ENCODE measurements at places on chromosomes 11 and 22.
A peak's percentile ranks its signal among the peaks of the same experiment; 100 is the strongest.

GRCh38 chr11:134529212-134530096 is 117.4 kb upstream of the B3GAT1 start:
- no peak for DNase-seq

DNA sequence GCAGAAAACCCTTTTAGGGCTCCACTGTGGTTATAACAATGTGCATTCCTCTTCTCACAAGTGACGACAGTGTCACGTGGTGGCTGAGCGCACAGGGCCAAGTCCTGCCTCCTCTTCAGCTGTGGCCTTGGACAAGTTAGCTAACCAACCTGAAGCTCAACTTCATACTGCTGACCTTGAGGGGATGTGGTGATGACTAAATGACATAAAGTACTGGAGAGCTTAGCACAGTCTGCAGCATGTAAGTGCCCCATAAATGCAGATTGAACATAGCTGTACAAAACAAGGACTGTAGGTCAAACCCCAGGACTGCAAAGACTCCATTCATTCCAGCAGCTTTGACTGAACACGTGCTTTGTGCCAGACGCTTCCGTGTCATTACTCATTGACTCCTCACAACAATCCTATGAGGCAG is 20.1 kb upstream of the MRGPRX2 start:
- DNase-seq = no peak

- no peak for DNase-seq
Measured at GRCh38 chr11:94785509-94785908, 17.4 kb downstream of the AMOTL1 start.

GRCh38 chr11:93662175-93662570 is 691 bp downstream of the CEP295 start:
- no peak for DNase-seq

DNA sequence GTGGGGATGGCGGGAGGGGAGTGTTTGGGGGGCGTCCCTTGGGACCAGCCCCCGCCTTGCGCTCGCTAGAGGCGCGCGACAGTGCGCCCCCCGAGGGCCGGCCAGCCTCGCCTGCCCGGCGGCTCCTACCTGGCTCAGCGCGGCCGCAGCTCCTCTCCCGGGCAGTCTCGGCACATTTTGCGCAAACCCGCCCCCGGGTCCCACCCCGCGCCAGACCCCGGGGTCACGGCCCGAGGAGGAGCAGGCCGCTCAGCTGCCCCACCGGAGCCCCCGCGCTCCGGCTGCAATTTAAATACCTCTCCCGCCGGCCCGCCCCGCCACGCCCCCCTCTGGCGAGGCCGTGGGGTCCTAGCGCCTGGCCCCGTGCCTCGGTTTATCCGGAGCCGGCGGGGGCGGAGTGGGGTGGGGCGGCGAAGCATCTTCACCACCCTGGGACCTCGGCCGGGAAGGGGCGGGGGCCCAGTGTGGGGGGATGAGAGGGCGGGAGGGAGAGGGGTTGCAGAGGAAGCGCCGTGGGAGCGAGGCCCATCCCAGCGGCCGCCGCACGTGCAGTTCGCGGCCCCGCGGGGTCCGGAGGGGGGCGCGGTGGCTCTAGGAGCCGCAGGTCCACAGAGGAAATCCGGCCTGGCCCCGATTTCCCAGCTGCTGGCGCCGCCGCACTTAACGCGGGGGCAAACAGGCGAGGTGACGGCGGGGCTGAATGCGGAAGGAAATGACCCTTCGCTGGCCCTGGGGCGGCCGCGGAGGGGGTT is at the start of gene LRRC32:
LRRC32 (minus strand) TSS at position 263 of the 752 bp plus-strand sequence. CDS start 4,793 bp downstream, outside the sequence.
- DNase-seq = no peak

DNA sequence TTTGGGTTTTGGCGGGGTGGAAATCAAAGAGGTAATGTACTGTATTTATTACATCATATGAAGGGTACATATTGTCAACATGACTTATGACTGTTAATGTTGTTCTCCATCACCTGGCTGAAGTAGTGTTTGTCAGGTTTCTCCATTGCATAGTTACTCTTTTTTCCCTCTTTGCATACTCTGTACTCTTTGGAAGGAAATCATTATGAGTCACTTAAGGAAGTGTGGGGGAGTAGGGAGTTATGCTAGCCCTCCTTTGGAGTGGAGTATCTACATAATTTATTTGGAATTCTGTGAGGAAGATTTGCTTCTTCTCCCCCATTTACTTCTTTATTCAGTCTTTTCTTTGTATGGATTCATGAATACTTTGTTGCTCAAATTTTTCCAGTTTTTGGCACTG is 3.6 kb upstream of the PGR start:
- DNase-seq = no peak

DNA sequence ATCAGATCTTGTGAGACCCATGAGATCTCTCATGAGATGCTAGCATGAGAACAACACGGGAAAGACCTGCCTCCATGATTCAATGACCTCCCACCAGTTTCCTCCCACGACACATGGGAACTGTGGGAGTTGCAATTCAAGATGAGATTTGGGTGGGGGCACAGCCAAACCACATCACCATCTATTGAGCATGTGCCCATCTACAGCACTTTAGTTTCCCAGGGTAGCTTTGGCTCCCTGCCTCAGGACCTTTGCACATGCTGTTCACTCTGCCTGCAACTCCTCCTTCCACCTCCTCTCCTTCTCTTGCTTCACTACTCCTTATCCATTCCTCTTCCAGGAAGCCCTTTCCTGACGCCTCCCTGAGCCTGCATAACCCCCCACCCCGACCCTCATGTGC is 17.2 kb downstream of the GRIK4 start:
- DNase-seq = no peak

GRCh38 chr11:1521382-1522080 is 35.0 kb upstream of the MOB2 start:
- no peak for DNase-seq

DNA sequence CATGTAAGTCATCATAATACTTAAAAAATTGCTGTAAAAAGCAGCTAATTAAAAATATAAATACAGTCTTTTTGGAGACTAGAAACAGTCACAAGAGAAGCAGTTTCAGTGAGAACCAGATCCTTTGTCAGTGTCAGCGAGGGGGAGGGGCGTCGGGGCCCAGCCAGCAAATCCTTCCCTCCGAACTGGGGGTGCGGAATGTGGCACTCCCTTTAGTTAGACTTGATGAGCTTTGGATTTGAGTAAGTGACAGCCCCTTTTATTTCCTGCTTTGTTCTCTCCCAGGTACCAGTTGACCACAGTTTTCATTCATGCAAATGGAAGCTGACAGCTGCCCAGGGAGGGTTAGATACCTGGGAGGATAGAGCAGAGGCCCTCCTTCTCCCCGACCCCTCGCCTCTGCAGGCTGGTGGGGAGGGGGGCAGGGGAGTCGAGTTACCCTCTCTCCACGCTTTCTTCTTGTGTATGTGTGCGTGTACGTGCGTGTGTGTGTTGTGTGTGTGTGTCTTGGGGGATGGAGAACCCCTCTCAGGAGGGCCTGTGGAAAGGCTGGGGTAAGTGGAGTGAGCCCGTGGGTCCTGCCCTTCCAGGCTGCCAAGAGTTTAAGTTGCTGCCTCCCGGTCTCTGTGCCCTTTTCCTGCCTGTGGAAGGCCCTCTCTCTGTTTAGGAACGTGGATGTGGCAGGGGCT is 38.3 kb downstream of the PTPRJ start:
- DNase-seq = no peak

DNA sequence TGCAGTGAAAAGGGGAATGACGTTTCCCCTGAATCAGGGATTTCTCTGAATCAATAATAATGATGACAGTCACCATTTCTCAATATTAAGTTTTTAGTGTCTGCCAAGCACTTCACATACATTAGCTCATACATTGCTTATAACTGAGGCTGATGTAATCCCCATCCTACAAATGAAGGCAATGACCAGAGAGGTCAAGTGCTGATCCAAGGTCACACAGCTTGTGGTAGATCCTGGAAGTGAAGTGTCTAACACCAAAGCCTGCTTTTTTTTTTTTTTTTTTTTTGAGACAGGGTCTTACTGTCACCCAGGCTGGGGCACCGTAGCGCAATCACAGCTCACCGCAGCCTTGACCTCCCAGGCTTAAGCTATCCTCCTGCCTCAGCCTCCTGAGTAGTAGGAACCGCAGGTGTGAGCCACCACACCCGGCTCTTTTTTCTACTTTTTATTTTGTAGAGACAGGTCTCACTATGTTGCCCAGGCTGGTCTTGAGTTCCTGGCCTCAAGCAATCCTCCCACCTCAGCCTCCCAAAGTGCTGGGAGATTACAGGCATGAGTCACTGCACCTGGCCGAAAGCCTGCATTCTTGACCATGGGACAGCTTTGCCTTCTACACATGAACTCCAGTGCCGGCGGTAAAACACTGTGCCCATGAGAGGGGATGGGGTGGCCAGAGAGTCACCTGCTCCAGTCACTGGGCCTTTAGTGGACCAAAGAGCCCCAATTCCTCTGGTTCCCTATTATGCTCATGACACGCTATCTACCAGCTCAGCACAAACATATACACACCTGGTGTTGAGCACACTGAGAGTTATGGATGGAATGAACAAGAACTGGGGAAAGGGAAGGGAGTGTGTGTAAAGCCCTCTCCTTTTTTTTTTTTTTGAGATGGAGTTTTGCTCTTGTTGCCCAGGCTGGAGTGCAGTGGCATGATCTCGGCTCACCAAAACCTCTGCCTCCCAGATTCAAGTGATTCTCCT is 17.4 kb downstream of the ARHGAP1 start:
- DNase-seq = no peak

- DNase-seq = peak; percentile 89
Measured at GRCh38 chr22:26483439-26484359, at the start of the genes HPS4 and SRRD. Gene HPS4 (minus strand): TSS chr22:26483783. CDS start chr22:26481762, 2,021 bp downstream. Gene SRRD (plus strand): TSS chr22:26483877. CDS start chr22:26483891, 14 bp downstream.

- DNase-seq = no peak
Measured at GRCh38 chr11:24478718-24479117, 18.1 kb upstream of the LUZP2 start.

GRCh38 chr11:111707039-111707690 is 59.0 kb downstream of the PPP2R1B start:
- no peak for DNase-seq

DNA sequence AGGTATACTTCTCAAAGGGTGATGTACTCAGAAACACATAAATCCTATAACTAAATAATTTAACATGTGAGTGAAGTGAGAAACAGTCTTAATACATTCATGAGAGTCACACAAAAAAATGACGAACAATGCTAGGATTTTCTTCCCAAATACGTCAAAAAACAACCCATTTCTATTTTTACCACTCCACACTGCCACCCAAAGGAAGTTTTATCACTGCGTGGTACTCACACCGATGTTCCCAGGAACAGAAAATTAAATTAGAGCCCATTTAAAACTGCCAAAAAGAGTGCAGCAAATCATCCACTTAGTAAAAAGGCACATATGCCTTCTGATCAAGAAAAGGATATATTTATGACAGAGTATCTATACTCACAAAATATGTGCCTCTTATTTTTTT is 710.9 kb upstream of the FAT3 start:
- no peak for DNase-seq

- DNase-seq = no peak
Measured at GRCh38 chr11:43567396-43567975, 113.1 kb upstream of the HSD17B12 start.

GRCh38 chr11:92955860-92956259 is 13.6 kb upstream of the MTNR1B start:
- no peak for DNase-seq

DNA sequence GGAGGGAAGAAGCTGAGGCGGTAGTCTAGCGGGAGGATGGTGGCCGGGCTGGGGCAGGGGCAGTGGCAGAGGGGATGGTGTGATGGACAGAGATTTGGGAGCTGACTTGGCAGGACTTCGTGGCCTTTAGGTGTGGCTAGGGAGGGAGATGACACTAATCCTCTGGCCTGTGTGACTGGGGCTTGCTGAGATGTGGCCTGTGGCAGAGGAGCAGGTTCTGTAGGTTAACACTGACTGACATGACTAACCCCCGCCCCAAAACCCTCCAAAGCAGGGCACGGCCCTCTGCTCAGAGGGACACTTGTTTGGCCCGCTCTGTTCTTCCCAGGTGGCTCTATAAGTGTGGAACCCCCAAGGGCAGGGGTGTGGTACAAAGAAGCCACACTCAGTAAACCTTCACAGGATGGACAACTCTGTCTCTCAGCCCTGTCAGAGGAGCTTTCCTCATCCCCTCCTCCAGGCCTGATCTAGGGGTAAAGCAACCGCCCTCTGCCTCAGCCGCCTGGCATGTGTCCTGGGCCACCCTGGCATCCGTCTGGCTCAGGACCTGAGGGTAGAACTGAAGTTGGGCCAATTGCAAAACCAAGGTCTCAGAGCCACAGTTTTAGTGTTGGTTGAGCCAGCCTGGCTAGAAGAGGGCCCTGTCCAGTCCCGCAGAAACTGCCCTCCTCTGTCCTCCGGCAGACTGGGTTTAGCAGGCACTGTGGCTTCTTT is 15.6 kb downstream of the TOM1 start:
- DNase-seq = no peak

GRCh38 chr11:112605093-112605666 is 344.5 kb upstream of the PLET1 start:
- no peak for DNase-seq

DNA sequence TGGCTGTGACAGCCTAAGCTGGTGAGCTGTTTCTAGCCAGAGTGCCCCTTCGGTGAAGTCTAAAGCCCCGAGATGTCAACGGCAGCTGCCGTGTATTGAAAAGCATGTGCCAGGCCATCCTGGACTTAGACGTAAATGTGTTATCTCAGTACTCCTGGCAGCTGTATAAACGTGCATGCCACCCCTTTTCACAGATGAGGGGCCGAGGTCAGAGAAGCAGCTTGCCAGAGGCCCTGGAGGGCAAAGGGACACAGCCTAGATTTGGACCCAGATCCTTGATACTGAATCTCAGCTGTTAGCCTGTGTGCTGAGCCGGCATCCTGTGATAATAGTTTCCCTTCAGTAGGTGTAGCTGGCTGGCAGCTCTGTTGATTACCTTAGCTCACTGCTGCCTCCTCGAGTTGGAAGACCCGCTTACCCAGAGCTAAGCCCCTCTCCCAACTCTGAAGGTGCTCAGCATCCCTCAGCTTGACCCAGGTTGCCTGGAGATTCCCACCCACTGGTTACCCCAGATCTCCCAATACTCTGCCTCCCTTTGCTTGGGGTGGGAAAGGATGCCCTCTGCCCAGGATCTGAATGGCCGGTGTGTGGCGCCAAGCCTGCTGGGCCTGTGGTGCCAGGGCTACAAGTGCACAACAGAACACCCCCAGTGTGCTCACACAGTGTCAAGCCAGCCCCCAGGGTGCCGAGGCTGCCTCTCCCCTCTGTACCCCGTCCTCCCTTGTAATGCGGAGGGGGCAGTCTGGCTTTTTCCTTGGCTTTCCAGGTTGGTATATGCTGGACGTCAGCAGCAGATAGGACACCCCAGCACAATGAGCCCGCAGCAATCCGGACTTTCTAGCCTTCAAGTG is 59.8 kb upstream of the WNT7B start:
- no peak for DNase-seq

- no peak for DNase-seq
Measured at GRCh38 chr22:45000330-45000729, 9.5 kb downstream of the PHF21B start.

- no peak for DNase-seq
Measured at GRCh38 chr11:9574622-9575259, 1.3 kb downstream of the WEE1 start.

- no peak for DNase-seq
Measured at GRCh38 chr11:67293090-67293489, 4.0 kb downstream of the ANKRD13D start.

GRCh38 chr11:36328966-36329673 is 33.0 kb downstream of the PRR5L start:
- no peak for DNase-seq

- DNase-seq = no peak
Measured at GRCh38 chr11:125968354-125968753, 22.5 kb downstream of the VSIG10L2 start.

All from central memory CD8-positive, alpha-beta T cell (primary cell).